ENCODE measurements at places on chromosomes 4 and X.

- no peak for DNase-seq
These were observed 84.1 kb downstream of the IRF2 start for GRCh38 chr4:184389978-184390900.

GRCh38 chr4:163758032-163758431 is 263.5 kb downstream of the TMA16 start:
- DNase-seq, result no peak

GRCh38 chrX:618761-619450 is 11.7 kb upstream of the SHOX start:
- no peak for DNase-seq

GRCh38 chr4:53654300-53654758 is 63.0 kb upstream of the LNX1 start:
- peak; percentile 36 for DNase-seq

- DNase-seq, result no peak
These were observed 401.0 kb downstream of the TMA16 start for GRCh38 chr4:163895378-163896005.

DNA sequence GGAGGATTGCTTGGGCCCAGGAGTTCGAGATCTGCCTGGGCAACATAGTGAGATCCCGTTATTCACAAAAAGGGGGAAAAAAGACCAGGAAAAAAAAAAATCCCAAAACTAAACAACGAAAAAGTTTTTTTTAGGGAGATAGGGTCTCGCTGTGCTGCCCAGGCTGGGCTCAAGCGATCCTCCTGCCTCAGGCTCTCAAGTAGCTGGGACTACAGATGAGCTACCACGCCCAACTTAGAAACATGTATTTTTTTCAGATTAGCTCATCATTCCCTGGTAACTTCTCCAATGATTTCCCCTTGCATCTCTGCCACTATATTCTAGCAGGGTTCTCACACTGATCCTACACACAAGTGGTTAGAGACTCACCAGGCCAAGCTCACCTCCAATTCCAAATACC is 24.4 kb upstream of the IRAK1 start:
- DNase-seq, result no peak

DNA sequence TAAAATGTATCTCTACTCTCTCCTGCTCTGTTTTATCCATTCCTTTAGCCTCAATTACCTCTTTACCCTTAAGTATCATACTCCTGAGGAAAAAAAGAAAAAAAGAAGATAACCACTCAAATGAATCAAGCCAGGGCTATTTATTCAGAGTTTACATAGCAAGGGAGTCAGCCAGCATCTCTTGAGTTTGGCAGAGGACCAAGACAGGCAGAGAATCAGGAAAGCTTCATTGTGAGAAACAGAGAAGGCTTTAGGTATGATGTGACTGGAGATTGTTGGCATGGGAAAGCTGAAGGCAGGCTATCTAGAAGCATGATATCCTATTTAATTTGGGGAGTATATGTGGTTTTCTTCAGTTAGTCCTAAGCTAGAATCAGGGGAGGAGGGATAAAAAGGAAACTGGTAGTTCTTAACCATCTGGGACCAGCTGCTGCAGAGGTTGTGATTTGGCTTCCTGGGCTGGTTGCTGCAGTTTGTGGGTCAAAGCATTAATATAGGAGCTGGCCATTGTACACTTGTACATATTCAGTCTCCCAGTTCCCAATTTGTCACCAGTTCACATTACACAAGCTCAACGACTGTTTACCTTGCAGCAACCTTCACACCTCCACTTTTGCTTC is 11.2 kb downstream of the APELA start:
- DNase-seq, result no peak

GRCh38 chr4:94536649-94537469 is 85.1 kb downstream of the PDLIM5 start:
- DNase-seq, result no peak

GRCh38 chr4:110361921-110362320 is 114.0 kb upstream of the ENPEP start:
- DNase-seq, result peak; percentile 4

DNA sequence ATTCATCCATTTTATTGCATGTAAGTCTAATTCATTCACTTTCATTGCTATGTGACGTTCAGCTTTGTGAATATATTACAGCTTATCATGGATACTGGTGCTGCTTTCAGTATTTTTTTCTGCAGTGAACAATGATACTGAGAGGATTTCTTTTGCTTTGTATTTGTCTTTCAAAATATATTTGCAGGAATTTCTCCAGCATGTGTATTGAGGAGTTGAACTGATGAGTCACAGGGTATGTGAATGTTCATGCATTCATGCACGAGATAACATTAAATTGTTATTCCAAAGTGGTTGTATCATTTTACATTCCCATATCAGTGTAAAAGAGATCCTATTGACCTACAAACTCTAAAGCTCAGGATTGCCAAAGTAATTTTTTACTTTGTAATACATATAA is 283.8 kb upstream of the ARSJ start:
- DNase-seq, result peak; percentile 54

DNA sequence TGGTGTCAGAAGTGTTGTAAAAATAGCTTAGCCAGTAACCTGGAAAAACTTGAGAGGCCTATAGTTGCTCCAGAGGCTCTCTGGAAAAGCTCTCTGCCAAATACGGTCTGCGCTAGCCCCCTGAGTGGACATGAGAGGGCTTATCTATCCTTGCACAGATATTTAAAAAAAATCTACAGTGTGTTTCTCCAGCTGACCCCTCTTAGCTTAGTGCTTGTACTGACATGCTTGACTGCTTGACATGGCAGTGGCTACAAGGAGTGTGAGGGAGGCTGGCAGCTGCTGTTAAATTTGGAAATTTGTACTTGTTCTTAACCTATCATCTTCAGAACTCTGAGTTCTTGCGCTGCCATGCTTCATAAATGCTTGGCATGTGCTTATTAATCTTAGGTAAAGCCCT is 229.2 kb downstream of the RBMX2 start:
- no peak for DNase-seq

- DNase-seq, result no peak
These were observed 31.2 kb downstream of the PJA1 start for GRCh38 chrX:69133921-69134542.

DNA sequence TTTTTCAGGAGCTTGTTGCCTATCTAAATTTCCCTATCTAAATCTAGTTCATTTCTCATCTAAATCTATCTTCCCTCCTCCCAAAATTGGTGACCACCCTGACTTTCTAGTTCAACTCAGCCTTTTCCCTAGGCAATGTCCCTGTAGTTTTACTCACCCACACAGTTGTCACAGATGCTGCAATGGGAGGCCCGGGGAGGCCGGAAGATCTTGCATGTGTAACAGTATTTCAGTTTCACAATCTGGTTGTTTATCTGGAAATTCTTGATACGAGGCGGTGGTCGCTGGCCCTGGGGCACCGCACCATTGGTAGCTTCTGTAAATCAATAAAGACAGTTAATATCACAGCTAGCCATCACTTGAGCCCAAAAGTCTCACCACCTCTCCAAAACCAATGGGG is 20.2 kb downstream of the ZDHHC9 start:
- no peak for DNase-seq

DNA sequence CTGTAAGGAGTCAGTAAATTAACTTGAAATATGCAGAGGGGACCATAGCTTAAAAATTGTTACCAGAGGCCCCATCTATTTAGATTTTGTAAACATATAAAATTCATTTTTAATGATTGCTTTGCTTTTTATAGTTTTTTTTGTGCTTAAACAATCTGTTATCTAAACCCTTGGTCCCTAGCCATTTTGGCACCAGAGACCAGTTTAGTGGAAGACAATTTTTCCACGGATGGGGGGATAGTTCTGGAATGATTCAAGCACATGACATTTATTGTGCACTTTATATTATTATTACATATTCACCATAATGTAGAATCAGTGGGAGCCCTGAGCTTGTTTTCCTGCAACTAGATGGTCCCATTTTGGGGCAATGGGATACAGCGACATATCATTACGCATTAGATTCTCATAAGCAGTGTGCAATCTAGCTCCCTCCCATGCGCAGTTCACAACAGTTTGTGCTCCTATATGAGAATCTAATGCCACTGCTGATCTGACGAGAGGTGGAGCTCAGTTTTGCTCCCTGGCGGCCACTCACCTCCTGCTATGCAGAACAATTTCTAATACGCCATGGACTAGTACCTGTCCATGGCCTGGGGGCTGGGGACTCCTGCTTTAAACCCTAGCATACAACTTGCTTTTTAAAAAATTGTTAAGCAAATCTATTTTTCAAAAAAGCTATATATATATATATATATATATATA is 5.9 kb downstream of the ZXDA start:
- DNase-seq, result no peak

DNA sequence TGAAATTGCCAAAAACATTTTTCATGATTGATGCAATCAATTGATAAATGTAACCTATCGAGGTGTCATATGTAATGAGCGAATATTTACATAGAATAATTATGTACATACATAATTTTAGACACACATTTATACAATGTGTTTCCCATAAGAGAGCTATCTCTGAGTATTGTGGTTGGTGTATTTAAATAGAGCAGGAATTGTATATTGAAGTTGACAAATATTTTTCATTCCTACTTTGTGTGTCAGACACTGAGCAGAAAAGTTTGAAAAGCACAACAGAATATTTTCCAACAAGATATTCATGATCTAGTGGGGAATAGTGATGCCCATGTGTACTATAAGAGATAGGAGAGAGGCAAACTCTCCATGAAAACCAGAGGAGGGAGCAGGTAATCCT is 295.2 kb downstream of the ANKRD50 start:
- peak; percentile 46 for DNase-seq

- peak; percentile 83 for DNase-seq
These were observed 118.6 kb downstream of the SPCS3 start for GRCh38 chr4:176438401-176438800.

DNA sequence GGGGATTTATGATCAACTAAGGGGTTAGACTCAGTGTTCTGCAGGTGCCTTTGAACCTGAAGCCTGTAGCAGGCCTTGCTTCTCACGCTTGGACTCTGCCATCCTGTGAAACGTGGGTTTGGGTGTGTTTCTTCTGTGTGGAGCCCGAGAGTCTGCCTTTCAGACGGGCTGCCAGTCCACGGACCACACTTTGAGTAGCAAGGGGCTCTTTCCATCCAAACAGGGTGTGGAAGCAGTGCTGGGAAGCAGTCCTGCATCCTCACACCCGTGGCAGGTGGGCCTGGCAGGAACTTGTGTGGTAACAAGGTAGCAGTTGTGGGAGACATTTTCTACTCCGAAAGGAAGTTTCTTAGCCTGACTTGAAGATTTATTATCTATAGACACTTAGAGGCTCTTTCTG is 22.7 kb downstream of the RGS12 start:
- DNase-seq, result no peak

DNA sequence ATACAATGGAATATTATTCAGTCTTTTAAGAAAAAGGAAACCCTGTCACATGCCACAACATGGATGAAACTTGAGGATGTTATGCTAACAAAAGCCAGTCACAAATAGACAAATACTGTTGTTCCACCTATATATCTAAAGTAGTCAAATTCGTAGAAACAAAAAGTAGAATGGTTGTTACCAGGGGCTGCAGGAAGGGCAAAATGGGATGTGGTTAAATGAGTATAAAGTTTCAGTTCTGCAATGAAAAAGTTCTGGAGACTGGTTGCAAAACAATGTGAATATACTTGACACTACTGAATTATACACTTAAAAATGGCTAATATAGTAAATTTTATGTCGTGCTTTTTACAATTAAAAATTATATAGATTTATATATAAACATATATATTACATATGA is 12.2 kb downstream of the SPOCK3 start:
- no peak for DNase-seq

- DNase-seq, result no peak
These were observed 57.8 kb upstream of the PLAC8 start for GRCh38 chr4:83172371-83172770.

- DNase-seq, result peak; percentile 7
These were observed 142.3 kb upstream of the SLIT2 start for GRCh38 chr4:20109391-20109790.

DNA sequence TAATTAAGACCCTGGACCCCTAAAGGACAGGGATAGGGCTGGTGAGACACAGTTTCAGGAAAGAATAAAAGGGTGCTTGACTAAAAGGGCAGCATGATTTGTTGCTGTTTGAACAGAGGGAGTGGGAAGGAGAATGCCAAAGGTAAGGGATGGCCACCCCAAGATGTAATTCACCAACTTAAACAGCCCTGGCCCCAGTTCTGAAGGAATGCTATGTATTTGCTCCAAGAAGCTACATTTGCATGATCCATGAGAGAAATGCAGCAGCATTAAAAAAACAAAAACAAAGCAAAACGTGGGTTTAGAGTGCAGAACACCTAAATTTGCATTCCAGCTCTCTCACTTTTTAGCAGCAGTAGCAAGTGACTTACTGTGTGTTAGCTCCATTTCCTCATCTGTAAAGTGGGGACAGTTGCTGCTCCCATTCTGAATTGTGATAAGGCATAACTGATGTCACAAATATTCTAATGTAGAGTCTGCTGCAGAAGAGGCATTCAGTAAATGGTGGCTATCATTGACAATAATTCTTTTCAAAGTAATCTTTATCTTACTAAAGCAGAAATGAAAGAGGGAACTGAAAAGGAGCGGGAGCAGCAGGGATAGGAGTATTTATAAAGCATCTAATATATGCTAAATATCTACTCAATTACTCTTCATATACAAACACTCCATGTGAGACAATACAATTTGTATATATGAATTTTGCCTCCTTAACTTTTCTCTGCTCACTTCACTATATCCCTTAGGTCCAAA is 115.8 kb downstream of the PPARGC1A start:
- DNase-seq, result no peak

DNA sequence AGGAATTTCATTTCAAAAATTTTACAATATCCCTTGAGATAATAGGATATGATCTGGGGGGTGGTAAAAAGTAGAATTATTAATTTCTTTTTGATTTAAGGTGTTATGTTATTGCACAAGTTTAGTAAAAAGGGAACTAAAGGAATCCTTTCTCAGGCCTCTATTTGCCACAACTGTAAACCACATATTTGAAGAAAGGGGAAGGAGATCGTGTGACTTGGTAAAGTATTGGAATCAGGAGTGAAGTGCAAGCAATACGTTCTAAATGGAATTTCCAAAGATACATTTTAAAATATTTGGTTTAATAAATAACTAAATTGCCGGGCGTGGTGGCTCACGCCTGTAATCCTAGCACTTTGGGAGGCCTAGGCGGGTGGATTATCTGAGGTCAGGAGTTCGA is 35.3 kb upstream of the SCRG1 start:
- DNase-seq, result no peak

- DNase-seq, result peak; percentile 60
These were observed 63.2 kb downstream of the CD40LG start for GRCh38 chrX:136711147-136711546.

DNA sequence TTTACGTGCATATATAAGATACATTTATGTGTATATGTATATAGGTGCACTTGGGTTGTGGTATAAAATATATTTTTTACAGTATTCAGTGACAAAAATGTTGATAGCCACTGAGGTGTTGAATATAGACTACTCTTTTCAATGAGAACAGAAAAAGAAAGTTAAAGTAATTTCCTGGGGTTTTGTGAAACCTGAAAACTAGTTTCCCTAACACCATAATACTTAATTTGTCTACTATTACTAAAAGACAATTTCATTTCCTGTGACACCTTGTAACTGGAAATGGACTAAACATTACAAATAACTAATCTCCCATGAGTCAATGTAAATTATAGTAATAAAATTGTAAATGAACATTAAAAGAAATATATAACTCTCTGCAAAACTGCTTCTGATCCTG is 32.0 kb upstream of the MAP9 start:
- no peak for DNase-seq

GRCh38 chr4:165502916-165503907 is 124.4 kb downstream of the CPE start:
- DNase-seq, result peak; percentile 62

- no peak for DNase-seq
These were observed 48.2 kb downstream of the CASK start for GRCh38 chrX:41875142-41875541.

GRCh38 chr4:55530691-55531090 is 16.0 kb downstream of the CLOCK start:
- DNase-seq, result no peak

All from adipocyte (in vitro differentiated cells).